Right atrium auricular region (tissue), 2 donors: ENCODE measurements at places on chromosomes 5 and 9. TPM values are rescaled to one million over a fixed set of nuclear protein-coding genes. Genes with fewer than 3 reads are reported as not detected.

DNA sequence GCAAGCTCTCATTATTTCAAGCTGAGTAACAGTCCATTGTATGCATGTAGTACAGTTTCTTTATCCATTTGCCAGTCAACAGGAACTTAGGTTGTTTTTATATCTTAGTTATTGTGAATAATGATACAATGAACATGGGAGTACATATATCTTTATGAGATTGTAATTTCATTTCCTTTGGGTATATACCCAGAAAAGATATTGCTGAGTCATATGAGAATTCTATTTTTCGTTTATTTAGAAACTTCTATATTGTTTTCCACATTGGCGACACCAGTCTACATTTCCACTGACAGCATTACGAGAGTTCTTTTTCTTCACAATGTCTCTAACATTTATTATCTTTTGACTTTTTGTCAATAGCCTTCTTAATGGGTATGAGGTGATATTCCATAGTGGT lies 477.8 kb upstream of the PAPPA start:
- no peak for DNase-seq

GRCh38 chr9:70058569-70059116 lies 15.0 kb downstream of the MAMDC2 start:
- no peak for DNase-seq

- DNase-seq: no peak
Observed at GRCh38 chr5:176882567-176882903, 16.6 kb downstream of the HK3 start.

The C5orf52 gene
- total RNA-seq: not detected

The SH3RF2 gene
- 272 TPM for total RNA-seq

GRCh38 chr9:14323985-14324650 lies 10.2 kb upstream of the NFIB start:
- no peak for DNase-seq

The TMEM8B gene
- total RNA-seq: 10.3 TPM

- DNase-seq: no peak
Observed at GRCh38 chr5:134902071-134902801, 2.7 kb upstream of the PCBD2 start.

The WDR38 gene
- not detected for total RNA-seq

The PLCXD3 gene
- total RNA-seq: 44.5 TPM

- DNase-seq: no peak
Observed at GRCh38 chr9:109751253-109751652, 28.7 kb upstream of the PALM2AKAP2 start.

The IL5 gene
- not detected for total RNA-seq

DNA sequence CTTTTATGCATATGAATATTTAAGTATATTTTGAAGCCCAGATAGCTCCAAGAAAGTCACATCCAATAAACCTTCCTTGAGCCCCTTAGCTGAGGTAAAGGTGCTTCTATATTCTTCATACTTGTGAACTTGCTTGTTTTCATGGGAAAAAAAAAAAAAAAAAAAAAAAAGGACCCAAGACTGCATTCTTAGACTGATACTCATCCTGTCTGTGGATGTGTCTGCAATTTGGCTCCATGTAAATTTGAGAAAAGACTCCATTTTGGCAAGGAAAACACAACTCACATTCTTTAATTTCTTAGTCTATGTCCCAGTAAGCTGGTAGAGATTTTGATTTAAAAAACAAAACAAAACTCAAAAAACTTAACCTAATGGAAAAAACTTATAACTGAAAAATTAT lies 238.3 kb downstream of the FBXL17 start:
- DNase-seq: no peak

The OCLN gene
- total RNA-seq: 2.7 TPM
